ENCODE measurements at places on chromosomes 5 and 9.

DNA sequence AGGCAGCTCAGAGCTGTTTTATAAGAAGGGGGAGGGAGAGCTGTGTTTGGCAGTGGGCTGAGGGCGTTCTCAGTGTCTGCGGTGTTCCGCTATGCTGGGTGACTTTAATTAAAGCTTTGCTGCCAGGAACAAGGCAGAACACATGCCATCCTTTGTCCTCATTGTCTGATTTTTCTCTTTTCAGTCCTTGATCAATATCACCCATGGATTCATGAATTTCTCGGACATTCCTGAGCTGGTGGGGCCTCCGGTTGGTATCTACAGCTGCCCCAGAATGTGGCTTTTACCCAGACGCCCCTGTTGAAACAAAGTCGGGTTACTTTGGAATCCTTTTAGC, 66.5 kb upstream of the TGFBR1 start:
- H3K4me1 ChIP-seq, result peaks cover 23% of the 10 kb centered on the region
- no peak overlapping the region for H3K4me3 ChIP-seq
- no peak for DNase-seq
- H3K27ac ChIP-seq, result no peak overlapping the region
- H3K36me3 ChIP-seq, result no peaks in the 10 kb centered on the region
- peaks cover 8% of the 10 kb centered on the region for H3K27me3 ChIP-seq

GRCh38 chr5:141101059-141101458, 786 bp downstream of the PCDHB3 start:
- H3K36me3 ChIP-seq, result peaks cover 4% of the 10 kb centered on the region
- DNase-seq, result no peak
- peaks cover 6% of the 10 kb centered on the region for H3K4me1 ChIP-seq
- H3K27ac ChIP-seq, result no peak overlapping the region

DNA sequence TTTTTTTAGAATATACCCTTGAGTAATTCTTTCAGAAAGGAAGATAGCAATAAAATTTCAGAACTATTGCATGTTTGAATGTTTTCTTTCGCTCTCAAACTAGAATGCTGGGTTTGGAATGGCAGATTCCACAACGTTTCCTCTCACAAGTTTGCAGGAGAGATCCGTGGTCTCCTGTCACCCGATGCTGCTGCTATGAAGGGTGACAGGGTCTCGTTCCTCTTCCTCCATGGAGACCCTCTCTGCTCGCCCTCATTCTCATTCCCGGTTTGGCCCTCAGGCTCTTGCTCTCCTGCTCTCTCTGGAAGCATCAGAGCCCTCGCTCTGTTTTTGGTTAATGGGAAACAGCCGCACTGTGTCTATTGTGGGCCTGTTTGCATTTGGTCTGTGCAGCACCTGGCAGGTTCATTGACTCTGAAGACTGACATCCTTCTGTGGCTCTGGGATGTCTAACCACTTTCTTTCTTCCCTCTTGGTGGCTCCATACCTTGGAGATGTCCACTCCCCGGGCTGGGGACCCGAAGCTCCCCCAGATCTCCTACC, 12.6 kb upstream of the FAM163B start:
- no peak overlapping the region for H3K4me3 ChIP-seq
- H3K36me3 ChIP-seq, result peaks cover 7% of the 10 kb centered on the region
- H3K27ac ChIP-seq, result no peak overlapping the region
- DNase-seq, result no peak
- H3K4me1 ChIP-seq, result peaks cover 11% of the 10 kb centered on the region
- peaks cover 58% of the 10 kb centered on the region for H3K27me3 ChIP-seq

DNA sequence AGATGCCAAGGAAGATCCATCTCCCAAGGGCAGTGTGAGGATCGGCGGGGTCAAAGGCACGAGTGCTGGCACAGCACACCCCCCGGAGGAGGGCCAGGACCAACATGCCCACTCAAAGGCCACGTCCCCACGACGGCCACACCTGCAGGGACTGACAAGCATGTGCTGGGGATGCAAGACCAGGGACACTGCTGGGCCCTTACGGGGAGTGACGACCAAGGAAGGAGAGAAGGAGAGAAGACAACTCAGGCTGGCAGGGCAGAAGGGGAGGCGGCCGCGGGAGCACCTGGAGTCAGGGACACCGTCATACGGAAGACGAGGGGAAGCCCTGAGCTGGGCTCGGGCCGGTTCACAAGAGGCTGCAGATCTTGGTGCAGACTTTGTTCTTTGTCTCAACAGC, 10.4 kb downstream of the QSOX2 start:
- H3K27me3 ChIP-seq, result no peaks in the 10 kb centered on the region
- peaks cover 62% of the 10 kb centered on the region for H3K4me1 ChIP-seq
- DNase-seq, result no peak
- peaks cover 57% of the 10 kb centered on the region for H3K36me3 ChIP-seq
- peak overlapping the region; percentile 69 for H3K4me3 ChIP-seq

- H3K36me3 ChIP-seq, result no peaks in the 10 kb centered on the region
- no peak for DNase-seq
- H3K27ac ChIP-seq, result no peak overlapping the region
- peaks cover 24% of the 10 kb centered on the region for H3K27me3 ChIP-seq
- H3K4me1 ChIP-seq, result no peaks in the 10 kb centered on the region
- H3K4me3 ChIP-seq, result no peak overlapping the region
Measured at GRCh38 chr9:34869390-34869789, 88.7 kb upstream of the PHF24 start.

- H3K27me3 ChIP-seq, result no peaks in the 10 kb centered on the region
- peaks cover 6% of the 10 kb centered on the region for H3K4me1 ChIP-seq
- H3K27ac ChIP-seq, result no peak overlapping the region
Measured at GRCh38 chr9:76529653-76530052, 70.7 kb downstream of the GCNT1 start.

GRCh38 chr5:6545036-6545693, 87.7 kb downstream of the NSUN2 start:
- peaks cover 14% of the 10 kb centered on the region for H3K27me3 ChIP-seq
- H3K27ac ChIP-seq, result no peak overlapping the region
- H3K4me3 ChIP-seq, result no peak overlapping the region
- H3K4me1 ChIP-seq, result no peaks in the 10 kb centered on the region

DNA sequence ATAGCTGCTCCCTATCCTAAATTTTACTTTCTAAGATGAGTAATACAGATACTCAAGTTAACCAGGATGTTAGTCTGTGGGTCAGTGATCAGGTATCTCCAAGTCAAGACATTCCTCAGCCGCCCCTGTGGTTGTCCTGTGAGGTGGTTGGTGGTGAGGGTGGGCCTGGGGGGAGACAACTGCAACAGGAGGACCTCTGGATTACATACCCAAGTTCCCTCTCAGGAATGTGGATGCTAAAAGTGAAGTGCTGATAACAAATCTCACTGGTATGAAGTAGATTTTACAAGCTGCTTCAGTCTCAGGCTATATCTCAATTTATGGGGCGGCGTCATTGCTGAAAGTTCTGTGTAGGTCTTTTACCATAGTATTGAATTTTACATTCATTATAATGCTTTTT, 38.3 kb downstream of the SLC1A3 start:
- no peaks in the 10 kb centered on the region for H3K4me1 ChIP-seq
- no peaks in the 10 kb centered on the region for H3K27me3 ChIP-seq
- DNase-seq, result no peak
- H3K36me3 ChIP-seq, result no peaks in the 10 kb centered on the region
- no peak overlapping the region for H3K27ac ChIP-seq
- H3K4me3 ChIP-seq, result no peak overlapping the region

GRCh38 chr9:133533857-133534256, 647 bp upstream of the ADAMTSL2 start:
- peaks cover 37% of the 10 kb centered on the region for H3K4me1 ChIP-seq
- peak overlapping the region; percentile 16 for H3K4me3 ChIP-seq
- no peaks in the 10 kb centered on the region for H3K36me3 ChIP-seq
- peaks cover 74% of the 10 kb centered on the region for H3K27me3 ChIP-seq
- no peak for DNase-seq

DNA sequence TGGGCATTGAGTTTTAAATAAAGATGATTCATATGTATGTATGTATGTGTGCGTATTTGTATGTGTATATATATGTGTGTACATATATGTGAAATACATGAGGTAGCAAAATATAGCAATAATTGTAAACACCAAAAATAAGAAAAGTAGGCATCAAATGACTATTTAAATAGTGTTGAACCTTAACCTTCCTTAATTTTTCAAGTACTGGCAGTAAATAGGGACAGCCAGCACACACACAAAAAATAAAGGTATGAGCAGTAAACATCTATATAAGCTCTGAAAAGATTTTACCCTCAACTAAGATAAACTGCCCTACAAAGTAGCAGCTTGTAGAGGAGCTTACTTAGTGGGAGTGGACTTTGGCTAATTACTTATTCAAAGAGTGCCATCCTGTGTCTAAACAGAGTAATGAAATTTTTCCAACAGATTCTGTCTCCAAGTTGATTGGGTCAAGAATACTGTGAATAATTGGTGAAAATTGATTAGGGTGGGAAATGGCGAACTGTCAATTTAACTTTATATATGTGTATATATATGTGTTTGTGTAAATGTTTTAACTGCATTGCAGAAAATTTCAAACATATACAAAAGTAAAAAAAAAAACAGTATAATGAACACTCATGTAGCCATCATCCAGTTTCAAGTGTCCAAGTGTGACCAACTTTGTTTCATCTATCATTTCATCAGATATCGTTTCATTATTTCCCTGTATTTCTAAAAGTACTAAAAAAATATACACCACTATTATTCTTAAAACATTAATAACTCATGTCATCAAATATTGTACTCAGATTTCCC, 2.0 kb upstream of the ADAMTS6 start:
- peak overlapping the region; percentile 75 for H3K27ac ChIP-seq
- peaks cover 3% of the 10 kb centered on the region for H3K4me1 ChIP-seq
- DNase-seq, result no peak

DNA sequence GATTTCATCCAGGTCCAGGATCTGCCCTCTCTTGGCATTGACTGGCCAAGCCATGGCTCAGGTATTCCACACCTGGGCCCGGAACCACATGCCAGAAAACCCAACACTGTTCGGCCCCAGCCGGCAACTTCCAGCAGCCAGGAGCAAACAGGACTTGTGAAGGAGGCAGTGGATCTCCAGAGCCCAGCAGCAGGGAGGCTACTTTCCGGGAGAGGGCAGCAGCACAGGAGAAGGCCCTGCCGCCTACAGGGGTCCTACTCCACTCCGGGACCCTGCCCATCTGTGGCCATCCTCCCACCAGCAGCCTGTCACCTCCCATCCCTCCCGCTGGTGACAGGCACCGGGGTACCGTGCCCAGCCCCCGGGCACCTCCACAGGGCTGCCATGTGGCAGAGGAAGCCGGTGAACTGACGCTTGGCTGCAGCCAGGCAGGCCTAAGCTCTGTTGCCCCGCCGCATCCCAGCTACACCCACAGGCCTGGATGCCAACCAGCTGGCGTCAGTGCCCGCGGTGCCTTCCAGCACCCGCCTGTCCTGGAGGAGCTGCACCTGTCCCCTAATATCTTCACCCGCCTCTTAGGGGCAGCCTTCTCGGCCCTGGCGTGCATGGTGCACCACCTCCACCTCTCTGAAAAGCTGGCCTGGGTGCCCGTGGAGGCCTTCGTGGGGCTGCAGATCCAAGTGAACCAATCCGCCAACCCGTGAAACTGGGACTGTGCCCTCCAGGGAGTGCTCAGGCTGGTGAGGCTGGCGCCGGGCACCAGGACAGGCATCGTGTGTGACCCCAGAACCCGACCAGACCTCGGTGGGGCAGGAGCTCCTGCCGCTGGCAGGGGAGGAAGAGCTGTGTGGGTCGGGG, 18.9 kb upstream of the SLC30A5 start:
- H3K4me1 ChIP-seq, result no peaks in the 10 kb centered on the region
- no peaks in the 10 kb centered on the region for H3K36me3 ChIP-seq
- no peak overlapping the region for H3K4me3 ChIP-seq

DNA sequence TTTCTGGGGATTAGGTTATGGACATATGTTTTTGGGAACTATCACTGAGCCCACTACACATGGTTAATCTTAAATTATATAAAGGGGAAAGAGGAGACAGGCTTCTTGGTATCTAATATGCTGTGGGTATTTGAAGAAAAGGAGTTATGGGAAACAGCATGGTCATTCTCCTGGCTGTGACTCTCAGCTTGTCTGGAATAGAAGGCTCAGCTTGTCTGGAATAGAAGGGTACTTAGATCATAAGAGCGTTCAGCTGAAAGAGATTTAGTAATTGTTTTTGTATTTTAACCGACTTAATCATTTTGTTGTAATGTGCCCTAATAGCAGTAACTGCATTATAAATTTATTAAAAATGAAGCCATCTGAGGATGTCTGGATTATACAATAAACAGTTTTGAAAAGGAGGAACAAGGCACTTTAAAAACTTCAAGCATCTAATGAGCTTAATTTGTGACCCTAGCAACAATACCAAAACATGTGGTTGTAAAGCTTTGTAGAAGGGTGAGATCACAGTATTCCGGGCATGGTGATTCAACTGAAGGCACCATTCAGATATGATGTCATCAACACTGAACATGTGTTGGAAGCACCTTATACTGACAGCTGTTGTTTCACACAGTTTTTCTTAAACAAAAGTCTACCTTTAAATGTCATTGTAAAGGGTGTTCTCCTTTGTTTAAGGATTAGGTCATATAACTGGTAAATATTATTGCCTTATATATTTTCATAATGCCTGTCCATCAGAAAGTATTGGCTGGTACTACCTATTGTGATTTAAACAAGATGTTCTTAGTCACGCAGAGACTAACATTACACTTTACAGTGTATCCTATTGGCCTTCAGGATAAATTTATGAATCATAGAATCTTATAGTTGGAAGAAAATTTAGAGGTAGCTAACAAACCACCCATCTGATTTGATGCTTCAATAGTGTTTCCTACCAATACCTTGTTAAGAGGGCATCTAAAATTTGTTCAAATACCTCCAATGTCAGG, 2174.1 kb upstream of the WWC1 start:
- no peak overlapping the region for H3K4me3 ChIP-seq
- H3K27ac ChIP-seq, result no peak overlapping the region
- no peaks in the 10 kb centered on the region for H3K4me1 ChIP-seq
- DNase-seq, result no peak
- H3K27me3 ChIP-seq, result no peaks in the 10 kb centered on the region

DNA sequence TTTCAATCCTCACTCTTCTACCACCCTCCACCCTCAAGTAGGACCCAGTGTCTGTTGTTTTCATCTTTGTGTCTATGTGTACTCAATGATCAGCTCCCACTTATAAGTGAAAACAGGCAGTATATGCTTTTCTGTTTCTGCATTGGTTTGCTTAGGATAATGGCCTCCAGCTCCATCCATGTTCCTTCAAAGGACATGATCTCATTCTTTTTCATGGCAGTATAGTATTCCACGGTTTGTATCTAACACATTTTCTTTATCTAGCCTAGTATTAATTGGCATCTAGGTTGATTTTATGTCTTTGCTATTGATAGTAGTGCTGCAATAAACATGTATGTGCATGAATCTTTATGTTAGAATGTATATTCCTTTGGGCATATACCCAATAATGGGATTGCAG, 259.8 kb upstream of the KIF2A start:
- no peaks in the 10 kb centered on the region for H3K36me3 ChIP-seq
- DNase-seq, result no peak
- H3K4me1 ChIP-seq, result no peaks in the 10 kb centered on the region
- H3K4me3 ChIP-seq, result no peak overlapping the region

GRCh38 chr5:108788142-108788541, 40.4 kb downstream of the FER start:
- no peaks in the 10 kb centered on the region for H3K27me3 ChIP-seq
- H3K4me1 ChIP-seq, result peaks cover 3% of the 10 kb centered on the region
- DNase-seq, result no peak
- no peak overlapping the region for H3K27ac ChIP-seq
- peaks cover 45% of the 10 kb centered on the region for H3K36me3 ChIP-seq
- H3K4me3 ChIP-seq, result no peak overlapping the region

- no peak overlapping the region for H3K4me3 ChIP-seq
- no peak overlapping the region for H3K27ac ChIP-seq
- H3K27me3 ChIP-seq, result no peaks in the 10 kb centered on the region
Measured at GRCh38 chr5:65172486-65173129, 309.1 kb downstream of the ADAMTS6 start.

- DNase-seq, result no peak
- H3K4me1 ChIP-seq, result no peaks in the 10 kb centered on the region
- no peaks in the 10 kb centered on the region for H3K27me3 ChIP-seq
Measured at GRCh38 chr5:124289130-124289529, 457.3 kb downstream of the ZNF608 start.

Measured in stimulated activated naive B cell treated with anti-CD40 and anti-IgM and Interleukin-4, amounts not matched to agents 10 μg/mL and 1 μg/mL and 100 μg/mL, for 72 hours (primary cell).